Hair follicular keratinocyte (primary cell): ENCODE measurements at places on chromosomes 7 and 10. TPM values are rescaled to one million over a fixed set of nuclear protein-coding genes. Genes with fewer than 3 reads are reported as not detected.

GRID2IP gene
- 0.16 TPM in 1 of 2 replicates, not detected in the other for total RNA-seq

APBB1IP gene
- total RNA-seq, result not detected in 2 replicates

ENO4 gene
- not detected in 2 replicates for total RNA-seq

LIPN gene
- not detected in 2 replicates for total RNA-seq

PRSS1 gene
- not detected in 2 replicates for total RNA-seq

NUTM2E gene
- 0.30 TPM in 1 of 2 replicates, not detected in the other for total RNA-seq

VPS37D gene
- 2.3 and 2.9 TPM in 2 replicates for total RNA-seq

GPRIN2 gene
- total RNA-seq, result 0.11 and 0.55 TPM in 2 replicates

NKX2-3 gene
- not detected in 2 replicates for total RNA-seq

PLEKHS1 gene
- not detected in 2 replicates for total RNA-seq
